Eye (tissue), 1 donor: ENCODE measurements at places on chromosomes 6 and 20.

DNA sequence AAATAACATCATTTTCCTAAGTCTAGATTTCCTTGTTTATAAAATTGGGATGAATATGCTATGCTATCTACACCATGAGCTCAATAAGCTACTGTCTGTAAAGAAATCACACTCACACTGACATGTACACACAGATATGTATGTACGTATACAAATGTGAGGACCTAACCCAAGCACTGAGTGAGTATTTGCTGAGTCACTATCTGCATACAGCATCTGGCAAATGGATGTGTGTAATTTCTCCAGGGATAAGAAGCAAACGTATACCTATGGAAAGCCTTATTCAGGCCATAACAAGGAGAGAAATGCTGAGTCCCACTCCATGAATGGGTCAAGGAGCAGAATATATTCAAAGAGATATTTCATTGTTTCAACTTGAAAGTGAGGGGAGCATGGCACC, 153.9 kb downstream of the LPA start:
- DNase-seq, result no peak

DNA sequence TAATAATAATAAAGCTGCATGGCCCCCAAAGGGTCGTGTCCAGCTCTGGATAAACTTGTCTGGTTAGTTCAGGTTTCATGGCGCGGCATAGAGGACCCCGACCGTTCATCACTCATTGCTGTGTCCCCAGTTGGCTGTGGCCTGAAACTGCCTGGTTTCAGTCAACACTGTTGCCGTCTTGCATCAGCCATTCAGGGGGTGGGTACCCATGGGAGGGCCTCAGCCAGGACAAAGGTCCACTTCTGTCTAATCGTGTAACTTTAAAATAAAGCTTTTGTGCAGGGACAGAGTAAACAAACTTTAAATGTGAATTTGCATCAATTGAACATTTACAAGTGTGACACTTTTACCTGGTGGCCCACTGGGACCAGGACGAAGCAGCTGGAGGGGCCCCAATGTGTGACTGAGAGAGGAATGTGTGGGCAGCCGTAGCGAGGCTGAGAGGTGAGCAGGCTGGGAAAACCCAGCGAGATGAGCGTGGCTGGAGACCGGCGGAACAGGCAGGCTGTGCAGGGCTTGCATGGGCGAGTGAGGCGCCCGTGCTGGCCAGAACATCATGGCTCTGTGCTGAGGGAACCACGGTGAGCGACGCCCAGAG, 22.3 kb upstream of the UNC93A start:
- DNase-seq, result no peak

GRCh38 chr20:48489046-48489463, 338.7 kb downstream of the PREX1 start:
- DNase-seq, result no peak

- no peak for DNase-seq
These were observed 985 bp downstream of the ZBP1 start for GRCh38 chr20:57619051-57619831.

GRCh38 chr20:45305262-45305661, 1.4 kb upstream of the RBPJL start:
- no peak for DNase-seq
